ENCODE measurements at places on chromosomes 1 and 21.

- DNase-seq, result no peak
These were observed 425.6 kb upstream of the NCAM2 start for GRCh38 chr21:20572582-20572981.

DNA sequence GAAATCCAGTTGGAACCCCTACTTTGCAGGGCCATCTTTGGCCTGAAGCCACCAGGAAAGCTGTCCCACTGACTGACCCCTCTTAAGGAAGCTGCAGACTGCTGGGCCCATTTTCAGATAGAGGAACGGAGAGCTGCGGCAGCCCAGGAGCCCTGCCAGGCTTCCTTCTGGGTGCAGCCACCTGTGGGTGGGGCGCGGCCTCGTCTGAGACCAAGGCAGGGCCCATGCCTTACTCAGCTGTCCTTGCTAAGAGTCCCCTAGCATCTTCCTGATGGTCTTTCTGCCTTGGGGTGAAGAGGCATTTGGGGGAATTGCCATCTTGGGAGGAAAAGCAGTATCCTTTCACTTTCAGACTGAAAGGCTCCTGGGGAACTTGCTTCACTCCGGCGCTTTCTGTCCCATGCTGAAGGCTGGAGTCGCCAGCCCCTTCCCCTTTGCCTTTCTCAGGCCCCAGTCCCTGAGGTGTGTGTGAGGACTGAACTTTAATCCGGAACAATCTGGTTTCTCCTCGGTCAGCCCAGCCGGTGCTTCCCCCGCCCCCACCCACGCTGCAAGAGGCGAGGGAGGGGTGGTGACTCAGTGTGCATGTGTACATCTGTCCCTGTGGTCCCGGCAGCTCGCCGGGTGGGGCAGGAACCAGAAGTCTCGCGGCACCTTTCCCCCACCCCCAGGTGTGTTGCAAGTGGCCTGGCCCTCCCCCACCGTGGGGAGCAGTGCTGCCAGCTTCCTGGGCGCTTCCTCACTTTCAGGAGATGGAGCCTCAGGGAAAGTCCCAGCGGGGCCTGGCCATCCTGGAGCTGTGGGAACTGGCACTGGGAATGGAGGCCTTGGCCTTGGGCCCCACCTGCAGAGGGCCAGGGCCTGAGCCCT, 5.1 kb downstream of the ZC3H12A start:
- peak; percentile 92 for DNase-seq

GRCh38 chr1:219773775-219774174, 154.6 kb downstream of the SLC30A10 start:
- no peak for DNase-seq

DNA sequence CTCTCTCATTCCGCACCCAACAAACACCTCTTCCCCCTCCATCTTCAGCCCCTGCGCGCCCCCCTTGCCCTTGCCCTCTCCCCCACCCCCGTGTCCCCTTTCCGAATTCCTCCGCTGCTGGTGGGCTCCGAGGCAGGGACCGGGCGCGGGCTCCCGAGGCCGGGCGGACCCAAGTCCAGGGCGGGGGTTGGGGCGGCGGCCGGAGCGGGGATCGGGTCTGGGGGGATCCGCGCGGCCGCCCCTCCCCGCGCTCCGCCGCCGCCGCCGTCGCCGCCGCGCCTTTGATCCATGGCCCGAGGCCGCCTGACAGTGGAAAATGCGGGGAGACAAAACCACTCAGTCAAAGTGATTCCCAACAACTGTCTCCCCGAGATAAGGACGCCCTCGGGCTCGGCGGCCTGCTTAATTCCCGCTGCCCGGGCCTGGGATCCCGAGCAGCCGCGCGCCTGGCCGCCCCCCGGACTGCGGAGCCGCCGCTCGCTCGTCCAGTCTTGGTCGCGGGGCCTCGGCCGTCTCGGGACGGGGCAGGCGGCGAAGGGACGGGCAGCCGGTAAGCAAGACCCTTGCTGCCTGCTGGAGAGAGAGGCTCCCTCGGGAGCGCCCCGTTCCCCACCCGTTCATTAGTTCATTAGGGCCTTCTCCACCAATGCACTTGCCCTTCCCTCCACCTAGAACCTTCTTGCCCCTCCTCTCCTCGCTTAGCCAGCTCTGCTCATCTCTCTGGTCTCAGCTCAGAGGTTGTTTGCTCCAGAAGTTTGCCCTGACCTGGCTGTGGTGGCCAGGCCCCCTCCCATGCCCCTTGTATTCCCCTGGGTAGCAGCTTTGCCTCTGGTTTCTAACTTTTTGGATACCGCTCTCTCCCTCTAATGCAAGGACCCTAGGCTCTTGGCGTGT, 86.4 kb downstream of the PAX7 start:
- no peak for DNase-seq

GRCh38 chr1:164466001-164466421, 93.0 kb upstream of the PBX1 start:
- DNase-seq, result no peak

DNA sequence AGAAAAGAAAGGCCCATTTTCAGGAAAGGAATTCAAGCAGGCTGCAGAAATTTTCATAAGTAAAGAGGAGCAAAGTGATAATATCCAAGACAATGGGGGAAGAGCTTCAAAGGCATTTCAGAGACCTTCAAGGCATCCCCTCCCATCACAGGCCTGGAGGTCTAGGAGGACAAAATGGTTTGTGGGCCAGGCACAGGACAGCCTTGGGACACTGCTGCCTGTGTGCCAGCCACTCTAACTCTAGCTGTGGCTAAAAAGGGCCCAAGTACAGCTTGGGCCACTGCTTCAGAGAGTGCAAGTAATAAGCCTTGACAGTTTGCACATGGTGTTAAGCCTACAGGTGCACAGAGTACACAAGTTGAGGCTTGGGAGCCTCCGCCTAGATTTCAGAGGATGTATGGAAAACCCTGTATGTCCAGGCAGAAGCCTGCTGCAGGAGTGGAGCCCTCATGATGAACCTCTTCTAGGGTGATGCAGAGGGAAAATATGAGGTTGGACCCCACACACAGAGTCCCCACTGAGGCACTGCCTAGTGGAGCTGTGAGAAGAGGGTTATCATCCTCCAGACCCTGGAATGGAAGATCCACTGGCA, 51.8 kb upstream of the ZSWIM5 start:
- no peak for DNase-seq

DNA sequence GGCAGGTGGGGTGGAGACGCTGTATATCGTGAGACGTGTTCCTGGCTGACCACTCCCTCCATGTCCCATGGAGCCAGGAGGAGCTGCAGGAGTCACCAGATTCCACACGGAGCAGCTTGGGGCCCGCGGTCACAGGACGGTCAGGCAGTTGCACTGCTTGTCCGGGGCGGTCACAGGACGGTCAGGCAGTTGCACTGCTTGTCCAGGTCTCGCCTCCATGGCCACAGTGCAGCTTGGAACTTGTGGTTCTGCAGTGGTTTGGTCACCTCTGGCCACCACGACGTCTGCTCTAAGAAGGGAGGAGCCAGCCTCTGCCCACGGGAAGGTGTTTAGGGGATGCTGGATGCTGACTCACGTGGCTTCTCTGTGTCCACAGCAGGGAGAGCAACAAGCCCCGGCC, 33.0 kb downstream of the SLX9 start:
- no peak for DNase-seq

DNA sequence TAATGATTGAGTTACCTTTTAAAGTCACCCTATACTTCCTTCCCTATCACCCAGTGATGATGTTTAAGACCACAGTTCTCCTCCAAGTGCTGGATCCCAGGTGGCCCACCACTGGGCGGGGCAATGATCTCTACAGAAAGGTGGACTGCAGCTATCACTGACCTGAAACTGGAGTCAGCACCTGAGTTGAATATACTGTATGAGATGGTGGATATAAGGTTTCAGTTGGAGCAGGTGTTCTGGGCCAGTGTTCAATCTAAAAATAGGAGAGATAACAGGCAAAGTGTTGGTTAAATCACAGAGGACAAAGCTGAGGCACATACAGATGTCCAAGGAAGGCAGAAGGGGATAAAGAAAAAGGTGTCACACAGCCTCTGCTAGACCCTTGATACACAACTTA, 96.6 kb downstream of the SIPA1L2 start:
- no peak for DNase-seq

GRCh38 chr1:229089586-229090208, 181.2 kb upstream of the RAB4A start:
- no peak for DNase-seq

DNA sequence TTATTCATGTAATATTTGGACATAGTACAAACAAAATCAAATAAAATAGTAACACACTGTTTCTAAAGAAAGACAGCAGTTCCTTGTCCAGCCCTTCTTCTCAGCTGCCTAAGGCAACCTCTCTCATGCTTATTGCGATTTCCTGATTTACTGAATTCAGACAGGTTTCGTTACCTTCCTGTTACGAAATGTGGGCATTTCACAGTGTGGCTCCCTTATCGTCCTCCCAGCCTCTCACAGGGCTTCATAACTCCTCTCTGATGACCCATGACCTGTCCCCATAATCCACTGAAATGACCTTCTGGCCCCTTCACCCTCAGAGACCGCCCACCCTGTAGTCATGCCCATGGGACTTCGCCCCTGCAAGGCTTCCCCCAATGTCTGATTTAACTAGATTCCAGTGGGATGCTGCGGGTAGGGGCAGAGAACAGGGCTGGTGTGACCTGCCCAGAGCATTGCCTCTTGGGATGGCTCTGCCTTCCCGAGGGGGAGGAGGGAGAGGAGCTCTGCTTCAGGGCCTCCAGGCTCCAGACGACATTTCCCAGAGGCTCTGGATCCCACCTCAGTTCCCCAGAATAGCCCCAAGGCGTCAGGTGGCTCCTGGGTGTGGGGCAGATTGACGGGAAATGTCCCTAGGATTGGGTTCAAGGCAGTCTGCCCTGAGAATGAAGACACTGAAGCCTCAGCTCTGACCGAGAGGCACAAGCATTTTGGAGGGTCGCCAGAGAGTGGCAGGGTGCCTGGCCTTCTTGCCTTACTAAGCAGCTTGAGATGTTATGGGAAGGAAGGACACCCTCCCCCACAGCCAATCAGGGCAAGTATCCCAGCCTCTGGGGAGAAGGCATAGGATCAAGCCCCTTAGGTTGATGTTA, 20.6 kb downstream of the PADI2 start:
- DNase-seq, result no peak

DNA sequence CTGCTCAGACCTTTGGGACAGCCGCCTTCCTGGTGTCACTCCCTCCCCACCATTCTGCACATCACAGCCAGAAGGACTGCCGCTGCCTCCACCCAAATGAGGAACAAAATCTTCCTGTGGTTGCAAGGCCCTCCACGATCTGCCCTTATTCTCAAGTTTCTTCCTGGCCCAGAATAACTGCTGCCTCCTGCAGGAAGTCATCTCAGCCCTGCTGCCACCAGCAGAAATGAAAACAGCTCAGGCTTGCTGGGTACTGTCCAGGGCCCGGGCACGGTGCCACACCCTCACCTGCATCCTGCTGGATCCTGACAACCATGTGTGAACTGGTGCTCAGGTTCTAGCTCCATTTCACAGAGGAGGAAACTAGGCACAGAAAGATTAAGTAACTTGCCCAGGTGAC, 2.8 kb downstream of the CLDN19 start:
- DNase-seq, result no peak
